ENCODE measurements at places on chromosomes 1 and 21.

GRCh38 chr1:26181586-26182382 is 4.5 kb downstream of the CNKSR1 start:
- DNase-seq, result no peak

DNA sequence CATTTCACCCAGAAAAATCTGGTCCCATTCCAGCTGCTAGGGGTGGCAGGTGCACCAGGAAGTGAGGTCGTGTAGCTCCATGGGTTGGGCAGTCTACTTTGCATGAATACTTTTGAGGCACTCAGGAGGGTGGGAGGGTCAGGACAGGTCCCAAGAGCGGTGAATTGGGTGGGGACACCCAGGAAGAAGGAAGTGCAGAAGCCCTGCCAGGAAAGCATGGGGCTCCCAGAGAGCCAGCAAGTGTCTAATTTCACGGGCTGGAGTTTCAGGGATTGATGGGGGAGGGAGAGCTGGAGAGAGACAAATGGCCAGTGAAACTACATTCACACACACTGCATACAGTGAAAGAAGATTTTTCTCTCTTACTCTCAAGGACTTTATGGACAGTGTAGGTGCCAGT is 137.8 kb downstream of the GALNT2 start:
- no peak for DNase-seq

GRCh38 chr1:153598309-153599172 is 14.4 kb downstream of the S100A16 start:
- DNase-seq, result peak; percentile 47

DNA sequence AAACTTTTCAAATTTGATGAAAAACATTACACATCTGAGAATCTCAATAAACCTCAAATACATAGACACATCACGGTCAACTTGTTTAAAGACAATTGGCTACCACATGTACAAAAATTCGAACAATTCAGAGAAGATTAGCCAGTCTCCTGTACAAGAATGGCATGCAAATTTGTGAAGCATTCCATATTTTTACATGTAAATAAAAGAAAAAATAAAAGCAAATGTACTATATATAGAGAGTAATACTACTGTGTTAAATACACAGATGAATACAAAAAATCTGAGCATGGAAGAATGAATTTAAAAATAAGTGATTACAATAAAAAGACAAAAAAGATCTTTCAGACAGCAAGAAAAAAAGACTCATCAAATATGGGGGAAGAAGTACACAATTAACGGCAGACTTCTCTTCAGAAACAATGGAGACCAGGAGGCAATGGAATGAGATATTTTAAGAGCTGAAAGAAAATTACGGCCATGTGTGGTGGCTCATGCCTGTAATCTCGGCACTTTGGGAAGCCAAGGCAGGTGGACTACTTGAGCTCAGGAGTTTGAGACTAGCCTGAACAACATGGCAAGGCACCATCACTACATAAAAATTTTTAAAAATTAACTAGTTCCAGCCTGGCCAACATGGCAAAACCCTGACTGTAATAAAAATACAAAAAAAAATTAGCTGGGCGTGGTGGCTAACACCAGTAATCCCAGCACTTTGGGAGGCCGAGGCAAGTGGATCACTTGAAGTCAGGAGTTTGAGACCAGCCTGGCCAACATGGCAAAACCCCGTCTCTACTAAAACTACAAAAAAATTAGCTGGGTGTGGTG is 23.2 kb downstream of the HAX1 start:
- no peak for DNase-seq

DNA sequence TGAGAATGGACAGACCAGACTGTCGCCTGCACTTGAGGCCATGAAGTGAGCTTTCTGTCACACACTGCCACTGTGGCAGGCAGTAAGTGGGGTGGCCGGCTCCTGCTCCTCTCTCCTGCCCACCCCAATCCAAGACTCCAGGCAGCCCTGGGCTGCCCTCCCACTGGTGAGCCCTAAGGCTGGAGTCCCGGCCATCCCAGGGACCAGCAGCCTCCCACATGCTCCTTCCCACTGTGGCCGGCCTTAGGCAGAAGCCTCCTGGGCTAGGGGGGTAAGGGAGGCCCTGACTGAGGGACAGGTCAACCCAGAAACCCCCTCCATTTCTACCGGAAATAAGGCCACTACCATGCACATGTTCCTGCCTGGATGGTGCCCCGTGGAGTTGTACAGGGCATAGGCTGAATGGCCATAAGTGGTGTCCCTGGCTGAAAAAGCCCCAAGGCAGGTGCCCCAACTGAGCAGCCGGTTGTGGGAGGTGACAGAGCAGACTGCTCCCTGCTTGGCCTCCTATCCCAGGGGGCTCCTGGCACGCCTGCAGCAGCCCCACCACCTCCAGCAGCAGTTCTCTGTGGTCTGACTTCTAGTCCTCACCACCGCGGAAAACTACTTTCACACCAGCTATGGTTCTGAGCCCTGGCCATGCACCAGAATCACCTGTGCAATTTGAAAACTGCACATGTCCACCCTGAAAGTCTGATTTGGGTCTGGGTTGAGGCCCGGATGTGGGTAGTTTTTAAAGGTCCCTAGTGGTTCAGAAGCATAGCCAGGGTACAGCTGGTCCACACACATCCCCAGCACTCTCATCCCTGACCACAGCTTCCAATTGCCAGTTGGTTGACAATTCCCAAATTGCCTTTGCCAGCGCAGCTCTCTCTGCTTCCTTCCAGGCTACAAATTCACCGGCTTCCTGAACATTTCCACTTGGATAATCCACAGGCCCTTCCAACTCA is 1.6 kb upstream of the ARTN start:
- DNase-seq, result no peak

DNA sequence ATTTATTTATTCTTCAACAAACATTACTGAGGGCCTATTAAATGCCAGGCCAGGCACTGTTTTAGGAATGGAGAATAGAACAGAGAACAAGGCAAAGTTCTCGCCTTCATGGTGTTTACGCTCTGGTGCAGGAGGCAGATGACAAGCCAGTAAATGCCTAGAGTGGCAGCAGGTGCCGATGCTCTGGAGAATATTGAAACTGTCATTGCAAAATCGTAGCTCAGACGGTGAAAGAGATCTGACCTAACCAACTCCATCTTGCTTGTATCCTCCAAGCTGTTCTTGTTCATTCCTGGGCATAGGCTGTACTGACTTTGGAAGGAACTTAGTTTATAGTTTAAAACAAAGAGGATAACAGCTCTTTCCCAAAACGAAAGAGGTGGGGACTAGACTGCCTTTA is 13.5 kb upstream of the ENO1 start:
- DNase-seq, result no peak

DNA sequence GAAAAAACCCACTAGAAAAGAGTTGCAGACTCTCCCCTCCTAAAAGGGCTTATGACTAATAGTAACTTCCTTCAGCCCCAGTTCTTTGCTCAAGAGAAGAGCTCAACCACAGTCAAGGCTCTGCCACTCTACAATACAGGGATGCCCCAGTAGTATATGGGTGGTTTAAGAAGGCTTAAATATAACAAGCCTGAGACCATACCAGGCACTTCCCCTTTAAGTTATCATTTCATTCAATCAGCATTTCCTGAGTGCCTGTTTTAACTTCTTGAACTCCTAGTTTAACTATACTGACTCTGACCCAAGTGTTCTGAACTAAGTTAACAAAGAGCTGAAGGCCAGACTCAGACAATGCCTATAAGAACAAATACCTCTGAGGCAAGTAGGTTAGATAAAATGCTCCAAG is 19.8 kb downstream of the PRPF38A start:
- no peak for DNase-seq

GRCh38 chr1:5865056-5865455 is 127.2 kb downstream of the NPHP4 start:
- DNase-seq, result no peak

DNA sequence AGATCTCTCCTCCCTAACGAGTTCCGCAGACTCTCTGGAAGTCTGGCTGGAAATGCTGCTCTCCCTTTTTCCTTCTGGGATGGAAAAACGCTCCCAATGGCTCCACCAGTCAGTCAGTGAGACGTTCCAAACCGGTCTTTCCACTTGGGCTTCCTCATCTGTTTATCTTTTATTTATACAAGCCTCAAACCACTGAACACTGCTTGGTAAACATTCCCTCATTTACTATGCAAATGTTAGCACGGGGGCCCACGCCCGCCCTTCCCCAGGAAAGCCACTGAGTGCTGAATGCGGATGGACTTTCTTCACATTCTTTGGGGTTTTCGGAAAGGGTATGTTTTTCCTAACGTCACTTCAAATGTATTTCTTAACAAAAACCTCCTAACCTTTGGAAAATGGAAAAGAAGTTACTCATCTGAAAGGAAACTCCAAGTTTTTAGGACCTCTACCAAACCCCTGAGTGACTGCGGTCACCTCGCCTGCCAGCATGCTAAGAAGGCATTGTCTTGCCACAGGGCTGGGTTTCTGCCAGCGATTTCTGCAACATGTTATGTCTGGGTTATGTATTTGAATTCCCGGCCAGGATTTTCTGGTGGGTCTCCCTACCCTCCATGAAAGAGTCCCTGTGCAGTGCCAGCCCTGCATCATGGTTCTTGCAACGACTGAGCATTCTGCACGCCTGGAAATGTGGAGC is 14.0 kb upstream of the UMODL1 start:
- peak; percentile 20 for DNase-seq

GRCh38 chr1:92538413-92539061 is 51.8 kb upstream of the GFI1 start:
- DNase-seq, result no peak

- no peak for DNase-seq
These were observed 204.8 kb upstream of the FGGY start for GRCh38 chr1:59092126-59092525.

- DNase-seq, result no peak
These were observed 500.4 kb downstream of the PTPRU start for GRCh38 chr1:29736582-29737188.

- DNase-seq, result no peak
These were observed 13.7 kb downstream of the PABPC4 start for GRCh38 chr1:39562886-39563285.

- no peak for DNase-seq
These were observed 62.3 kb upstream of the RUNX1 start for GRCh38 chr21:35111321-35111930.

DNA sequence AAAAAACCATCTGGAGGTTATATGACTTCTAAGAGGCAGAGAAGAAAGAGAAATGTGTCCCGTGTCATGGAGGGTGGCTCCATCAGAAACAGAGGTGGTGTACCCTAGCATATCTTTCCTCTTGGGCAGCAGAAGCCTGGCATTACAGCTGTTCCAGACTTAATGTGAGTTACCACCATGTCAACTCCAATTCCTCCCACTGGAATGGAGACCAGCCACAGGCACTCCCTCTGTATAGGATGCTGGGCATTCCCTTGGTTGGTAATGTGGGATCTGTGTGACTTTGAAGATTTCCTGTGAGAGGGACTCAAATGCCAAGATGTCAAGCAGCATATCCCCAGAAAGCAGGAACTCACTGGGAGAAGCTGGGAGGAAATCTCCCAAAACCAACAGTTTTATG is 77.1 kb upstream of the COG2 start:
- no peak for DNase-seq

DNA sequence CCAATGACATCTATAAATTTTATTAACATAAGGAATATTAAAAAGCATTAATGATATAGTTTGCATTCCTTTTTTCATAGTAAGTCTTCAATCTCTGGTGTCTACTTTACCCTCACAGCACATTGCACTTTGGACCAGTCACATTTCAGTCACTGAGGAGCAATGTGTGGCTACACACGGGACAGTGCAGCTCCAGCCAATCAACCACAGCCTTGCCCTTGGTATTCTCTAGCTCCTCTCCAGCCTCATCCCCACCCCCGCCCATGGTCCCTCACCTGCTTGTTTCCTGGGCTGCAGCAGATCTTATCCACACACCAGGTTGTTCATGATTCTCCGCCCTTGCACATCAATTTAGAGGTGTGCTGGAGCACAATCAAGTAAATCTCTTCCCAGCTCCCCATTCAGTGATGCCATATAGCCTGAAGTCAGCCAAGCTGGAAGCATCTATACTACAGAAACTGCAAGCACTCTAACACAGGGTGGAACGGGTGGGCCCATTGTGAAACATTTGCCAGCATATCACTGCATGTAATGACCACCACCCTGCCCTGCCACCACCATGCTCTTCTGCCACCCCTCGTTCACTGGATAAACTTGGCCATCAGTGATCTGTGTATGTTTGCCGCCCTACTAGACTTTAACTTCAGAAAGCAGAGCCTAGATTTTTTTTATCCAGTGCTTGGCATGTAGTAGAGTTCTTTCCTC is 93.0 kb upstream of the SLC44A3 start:
- no peak for DNase-seq

- no peak for DNase-seq
These were observed 71.5 kb downstream of the USP24 start for GRCh38 chr1:55143684-55144083.

GRCh38 chr1:218284917-218285635 is at the start of gene RRP15:
Gene RRP15 (plus strand): TSS chr1:218285293. CDS start chr1:218285317, 24 bp downstream.
- peak; percentile 91 for DNase-seq

DNA sequence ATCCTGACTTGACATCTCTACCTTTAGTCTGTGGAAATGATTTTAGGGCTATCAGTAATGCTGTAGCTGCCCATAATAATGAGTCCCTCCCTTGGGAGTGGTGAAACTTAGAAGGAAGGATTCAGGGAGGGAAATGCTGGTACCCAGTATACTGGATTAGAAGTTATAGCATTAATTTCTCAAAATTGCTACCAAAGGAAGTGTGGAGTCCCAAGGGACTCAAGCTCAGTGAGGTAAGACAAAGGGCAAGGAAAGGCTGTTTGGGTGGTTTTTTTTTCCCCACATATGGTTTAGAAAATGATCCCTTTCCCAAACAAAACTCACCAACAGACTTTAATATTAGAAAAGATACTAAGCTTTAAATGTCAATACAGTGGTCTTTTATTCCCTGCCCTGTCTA is 99.9 kb downstream of the CD247 start:
- no peak for DNase-seq

- no peak for DNase-seq
These were observed at the start of gene FAAH for GRCh38 chr1:46394108-46394871. Gene FAAH (plus strand): TSS chr1:46394317. CDS start chr1:46394349, 32 bp downstream.

GRCh38 chr1:180909005-180909414 is 3.7 kb upstream of the KIAA1614 start:
- no peak for DNase-seq

GRCh38 chr1:174160603-174161002 is 1.3 kb downstream of the RABGAP1L start:
- DNase-seq, result no peak

- no peak for DNase-seq
These were observed 243.4 kb downstream of the ADGRL2 start for GRCh38 chr1:82044111-82044510.

GRCh38 chr1:168906367-168906766 is 177.4 kb upstream of the DPT start:
- no peak for DNase-seq

DNA sequence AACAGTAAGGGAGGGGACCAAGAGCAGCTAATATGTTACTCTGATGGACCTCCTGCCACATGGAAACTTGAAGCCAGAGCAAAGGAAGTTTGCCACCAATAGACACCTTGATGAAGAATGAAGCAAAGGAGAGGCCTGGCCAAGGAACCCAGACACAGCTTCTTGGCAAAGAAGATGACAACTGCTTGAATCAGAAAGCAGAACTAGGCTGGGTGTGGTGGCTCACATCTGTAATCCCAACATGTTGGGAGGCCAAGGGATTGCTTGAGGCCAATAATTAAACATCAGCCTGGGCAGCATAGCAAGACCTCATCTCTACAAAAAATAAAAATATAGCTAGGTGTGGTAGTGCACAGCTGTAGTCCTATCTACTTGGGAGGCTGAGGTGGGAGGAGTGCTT is 31.7 kb upstream of the CAPZB start:
- DNase-seq, result no peak

Data from NCI-H1092 (cell line).